ENCODE measurements at places on chromosomes 2 and 18. TPM values are rescaled to one million over a fixed set of nuclear protein-coding genes. Genes with fewer than 3 reads are reported as not detected.

TEKT4 gene
- not detected for total RNA-seq

FRZB gene
- 0.09 TPM for total RNA-seq

NTSR2 gene
- total RNA-seq = not detected

CIDEA gene
- not detected for total RNA-seq

PTPRM gene
- 72.0 TPM for total RNA-seq

IL1R2 gene
- 1.7 TPM for total RNA-seq

LYG2 gene
- total RNA-seq = not detected

NYAP2 gene
- total RNA-seq = not detected

TEX51 gene
- total RNA-seq = not detected

IL1RL2 gene
- total RNA-seq = 1.5 TPM

PDE1A gene
- 42.4 TPM for total RNA-seq

CNTNAP5 gene
- not detected for total RNA-seq

EFR3B gene
- total RNA-seq = 1.4 TPM

NBEAL1 gene
- total RNA-seq = 33.9 TPM

TSPYL6 gene
- not detected for total RNA-seq

UGGT1 gene
- 68.1 TPM for total RNA-seq

FBXO36 gene
- total RNA-seq = 3.8 TPM

DNPEP gene
- total RNA-seq = 106 TPM

EDAR gene
- not detected for total RNA-seq

KCNJ13 gene
- total RNA-seq = not detected
